ENCODE measurements at places on chromosomes 5 and 9. TPM values are rescaled to one million over a fixed set of nuclear protein-coding genes. Genes with fewer than 3 reads are reported as not detected.

DNA sequence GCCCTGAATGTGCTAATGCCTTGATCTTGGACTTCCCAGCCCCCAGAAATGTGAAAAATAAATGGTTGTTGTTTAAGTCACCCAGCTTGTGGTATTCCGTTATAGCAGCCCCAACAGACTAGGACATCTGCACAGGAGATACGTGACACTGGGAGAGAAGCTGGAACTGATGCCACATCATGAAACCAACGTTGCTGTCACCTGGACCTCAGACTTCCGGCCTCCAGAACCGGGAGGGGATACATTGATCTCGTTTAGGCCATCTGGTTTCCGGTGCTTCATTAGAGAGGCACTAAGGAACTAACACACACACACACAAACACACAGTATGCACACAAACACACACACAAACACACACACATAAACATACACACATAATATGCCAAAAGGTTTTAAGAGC, 75.0 kb upstream of the ICE1 start:
- DNase-seq, result no peak

GRCh38 chr5:132019857-132020555, 8.5 kb upstream of the ACSL6 start:
- DNase-seq, result no peak

GRCh38 chr9:115469841-115470240, 351.9 kb upstream of the TNC start:
- no peak for DNase-seq

DNA sequence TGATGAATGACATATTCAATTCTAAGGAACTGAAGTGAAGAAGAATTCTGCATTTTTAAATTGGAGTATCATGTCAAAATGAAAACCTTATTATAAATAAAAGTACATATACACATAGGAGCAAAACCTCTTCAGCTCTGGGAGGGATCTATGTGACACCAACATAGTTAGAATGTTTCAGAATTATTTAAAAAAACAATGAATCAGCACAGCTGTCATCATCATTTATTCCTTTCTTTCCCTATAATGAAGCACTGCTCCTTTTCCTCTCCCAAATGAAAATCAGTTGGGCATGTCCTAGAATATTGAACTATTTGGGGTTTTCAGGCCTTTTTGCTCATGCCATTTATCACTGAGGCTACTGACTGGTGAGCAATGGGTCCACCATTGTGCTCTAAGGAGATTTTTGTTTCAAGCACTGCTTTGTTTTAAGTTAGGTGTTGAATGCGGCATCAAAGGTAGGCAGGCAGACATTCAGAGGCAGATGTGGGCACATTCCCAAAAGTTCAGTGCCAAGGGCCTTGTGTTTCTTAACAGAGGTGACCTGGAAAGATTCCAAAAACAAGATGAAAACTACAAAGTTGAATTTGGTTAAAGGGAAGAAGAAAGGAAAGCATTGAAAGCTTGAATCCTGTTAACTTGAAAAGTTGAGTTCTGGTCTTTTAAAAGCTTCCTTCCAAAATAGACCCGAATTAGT, 126.4 kb upstream of the ADAMTSL1 start:
- DNase-seq, result peak; percentile 31

Gene IRX4
- total RNA-seq, result not detected

Gene SLCO6A1
- total RNA-seq, result not detected

DNA sequence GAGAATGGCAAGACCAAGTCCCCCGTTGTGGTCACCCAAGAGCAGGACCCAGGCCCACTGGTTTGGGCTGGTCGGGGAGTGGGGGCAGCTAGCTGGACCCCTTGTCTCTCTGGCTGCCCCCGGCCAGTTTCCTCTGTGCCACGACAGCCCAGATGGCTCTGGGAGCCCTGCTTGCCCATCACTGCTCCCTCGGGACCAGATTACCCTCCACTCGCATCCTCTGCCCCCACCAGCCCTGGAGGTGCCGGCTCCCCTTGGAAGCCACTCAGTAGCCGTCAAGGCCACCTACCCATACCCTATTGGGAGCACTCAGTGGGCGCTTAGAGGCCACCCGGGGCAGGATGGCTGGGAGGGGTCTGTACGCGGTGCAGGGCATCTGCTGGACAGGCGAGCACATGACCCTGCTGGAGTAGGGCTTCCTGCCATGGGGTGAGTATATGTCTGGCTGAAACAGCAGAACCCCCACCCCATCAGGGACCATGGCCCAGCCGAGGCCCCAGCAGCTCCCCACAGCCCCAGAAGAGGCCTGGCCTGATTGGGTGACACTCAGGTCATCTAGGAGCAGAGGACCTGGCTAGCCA, 70.0 kb downstream of the ZNF354C start:
- DNase-seq, result no peak

GRCh38 chr5:83076742-83077661, at the start of the genes TMEM167A and XRCC4:
Gene TMEM167A, minus strand, starts transcription at chr5:83077394. Its CDS starts 71 bp downstream, at chr5:83077323.
Gene XRCC4, plus strand, starts transcription at chr5:83077547. Its CDS starts 27,373 bp downstream, at chr5:83104920.
- peak; percentile 97 for DNase-seq

Gene SLC27A6
- 0.18 TPM for total RNA-seq

Gene SLC34A3
- total RNA-seq, result not detected

Gene GABRA1
- total RNA-seq, result not detected

- DNase-seq, result peak; percentile 77
These were observed at the start of gene ANXA1 for GRCh38 chr9:73151653-73152542. Gene ANXA1, plus strand, starts transcription at chr9:73151865. Its CDS starts 6,671 bp downstream, at chr9:73158536.

- peak; percentile 56 for DNase-seq
These were observed 483 bp downstream of the FBXL7 start for GRCh38 chr5:15500325-15501001.

Gene INSL6
- total RNA-seq, result not detected

DNA sequence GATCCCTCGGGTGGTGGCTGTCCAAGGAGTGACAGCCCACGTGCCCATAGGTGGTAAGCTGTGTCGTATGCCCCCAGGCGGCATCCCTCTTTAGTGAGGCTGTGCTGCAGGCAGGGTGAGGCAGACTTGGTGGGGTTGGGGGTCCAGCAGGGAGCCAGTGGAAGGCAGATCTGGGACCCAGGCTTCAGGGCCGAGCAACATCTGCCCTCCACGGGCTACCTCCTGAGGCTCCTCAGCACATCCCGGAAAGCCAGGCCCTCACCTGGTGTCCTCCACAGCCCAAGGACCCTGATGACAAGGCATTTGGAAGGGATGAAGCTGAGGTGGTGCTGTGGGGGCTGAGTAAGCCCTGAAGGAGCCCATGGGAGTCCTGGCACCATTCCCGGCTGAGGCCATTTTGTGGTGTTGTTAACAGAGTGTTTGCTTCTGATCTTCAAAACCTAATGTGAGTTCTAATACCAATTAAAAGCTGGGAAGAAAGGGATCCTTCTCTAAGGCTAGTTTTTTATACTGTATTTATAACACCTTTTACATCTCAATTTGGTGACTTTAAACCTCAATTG, 295.8 kb upstream of the IRX2 start:
- DNase-seq, result no peak

GRCh38 chr5:77356740-77357139, 135.4 kb downstream of the WDR41 start:
- DNase-seq, result no peak

DNA sequence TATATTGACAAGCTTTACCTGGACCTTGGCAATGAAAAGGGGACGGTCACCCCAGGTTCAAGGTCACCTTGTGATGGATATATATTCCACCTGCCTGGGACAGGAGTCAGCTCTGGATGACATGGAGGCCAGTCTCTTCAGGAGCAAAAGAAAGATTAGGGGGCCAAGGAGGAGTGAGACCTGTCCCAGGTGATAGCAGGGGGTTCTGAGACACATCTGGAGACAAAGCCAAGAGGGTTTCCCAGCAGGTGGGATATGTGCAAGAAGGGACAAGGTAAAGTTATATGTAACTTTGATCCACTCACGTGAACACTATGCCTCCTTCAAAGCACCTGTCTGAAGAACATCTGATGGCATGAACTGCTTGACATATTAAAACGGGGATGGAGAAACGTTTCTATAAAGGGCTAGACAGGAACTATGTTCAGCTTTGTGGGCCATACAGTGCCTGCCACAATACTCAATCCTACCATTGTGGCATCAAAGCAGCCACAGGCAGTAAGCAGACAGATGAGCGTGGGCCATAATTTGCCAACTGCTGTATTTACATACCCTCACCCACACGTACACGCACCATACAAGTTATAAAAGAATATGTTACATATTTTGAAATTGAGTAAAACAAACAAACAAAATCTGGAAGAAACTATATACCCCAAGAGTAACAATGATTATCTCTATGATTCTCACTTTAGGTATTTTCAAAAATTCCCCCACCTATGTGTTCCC, 62.9 kb upstream of the ZNF622 start:
- DNase-seq, result no peak

DNA sequence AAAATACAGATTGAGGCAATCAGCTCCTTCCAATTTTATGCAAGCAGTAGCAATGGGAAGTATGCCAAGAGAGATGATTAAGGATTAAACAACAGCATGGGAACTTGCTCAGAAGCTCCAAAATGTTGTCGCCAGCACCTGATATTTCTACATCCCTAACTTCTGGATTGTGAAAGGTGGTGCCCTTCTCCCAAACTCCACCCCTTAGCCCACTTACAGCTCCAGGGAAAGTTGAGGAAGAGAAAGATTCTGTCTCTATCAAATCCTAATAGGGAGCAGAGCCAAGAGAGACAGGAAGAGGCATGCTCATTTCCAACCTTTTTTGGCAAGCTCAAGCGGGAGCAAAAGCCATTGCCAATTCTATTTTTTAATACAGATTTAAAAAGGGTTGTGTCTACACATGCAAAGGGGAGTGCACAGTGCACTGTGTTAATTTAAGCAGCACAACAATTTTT, 92.4 kb upstream of the NR3C1 start:
- peak; percentile 73 for DNase-seq

Gene RLN2
- 0.48 TPM for total RNA-seq

DNA sequence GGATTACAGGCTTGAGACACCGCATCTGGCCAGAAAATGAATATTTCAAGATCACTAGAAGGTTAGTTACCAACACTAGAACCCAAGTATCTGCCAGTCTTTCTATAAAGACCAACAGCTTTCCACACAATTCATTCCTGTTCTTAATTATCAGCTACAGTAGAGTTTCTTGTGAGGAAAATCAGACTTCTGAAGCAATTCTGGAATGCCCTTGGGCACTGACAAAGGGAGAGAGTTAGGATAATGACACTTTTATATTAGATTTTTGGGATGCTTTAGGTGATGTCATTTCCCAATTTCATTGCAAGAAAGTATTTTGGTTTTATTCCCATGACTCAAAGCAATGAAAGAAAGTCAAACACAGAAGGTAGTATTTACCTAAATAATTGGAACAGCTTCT, 497.0 kb upstream of the TUSC1 start:
- DNase-seq, result no peak

Gene DNAJB5
- 12.8 TPM for total RNA-seq

- DNase-seq, result no peak
These were observed 81.9 kb downstream of the TNC start for GRCh38 chr9:115035841-115036612.

DNA sequence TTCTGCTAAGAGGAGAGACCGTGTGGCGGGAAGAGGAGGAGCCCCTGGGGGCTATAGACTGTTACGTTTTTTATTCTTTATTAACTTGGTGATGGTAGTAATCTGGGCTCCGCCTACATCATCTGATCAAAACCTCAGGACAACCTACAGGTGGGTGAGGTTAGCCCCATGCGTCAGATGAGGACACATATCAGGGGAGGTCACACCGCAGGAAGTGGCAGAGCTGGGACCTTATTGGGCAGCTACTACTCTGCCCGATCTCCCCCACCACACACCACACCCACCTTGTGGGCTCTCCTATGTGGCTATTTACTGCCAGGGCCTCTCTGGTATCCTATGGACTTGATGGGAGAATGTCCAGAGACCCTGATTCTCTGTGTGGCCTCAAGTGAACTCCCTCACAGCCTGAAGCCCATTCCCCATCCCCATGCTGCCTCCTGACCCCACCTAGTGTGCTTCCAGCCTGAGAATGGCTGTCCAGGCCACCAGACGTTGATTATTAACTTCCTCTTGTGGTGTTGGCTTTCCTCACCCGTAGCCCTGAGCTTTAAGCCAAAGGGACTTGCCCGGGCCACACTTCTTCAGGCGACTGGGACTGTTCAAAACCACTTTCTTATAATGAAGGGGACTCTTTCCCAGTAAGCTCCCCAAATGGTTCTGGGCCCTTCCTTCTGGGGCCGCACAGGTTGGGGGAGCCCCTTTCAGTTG, 8.2 kb downstream of the UNC5A start:
- DNase-seq, result no peak

DNA sequence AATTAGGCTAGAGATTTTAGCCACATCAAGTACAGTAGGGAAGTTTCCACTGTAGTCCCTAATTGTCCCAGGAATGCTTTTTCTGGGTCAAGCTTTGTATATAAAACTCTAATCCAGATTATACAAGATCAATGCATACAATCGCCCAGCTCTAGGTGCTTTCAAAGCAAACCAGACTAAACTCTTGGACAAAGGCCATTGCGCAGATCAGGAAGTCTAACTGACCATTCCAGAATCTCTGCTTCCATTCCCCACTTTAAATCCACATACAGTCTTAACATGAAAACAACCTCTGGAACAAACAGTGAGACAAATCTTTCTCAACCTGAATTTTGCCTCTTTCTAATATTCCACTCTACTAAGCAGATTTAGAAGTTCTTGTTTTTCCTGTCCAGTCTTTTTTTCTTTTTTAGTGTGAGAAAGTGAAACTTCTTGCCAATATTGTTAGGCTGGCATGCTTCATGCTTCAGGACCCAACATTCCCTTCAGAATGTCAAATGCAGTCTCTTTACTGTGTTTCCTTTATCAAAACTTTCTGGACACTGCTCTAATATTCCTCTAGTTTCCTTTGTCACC, 76.1 kb downstream of the ITGA1 start:
- DNase-seq, result peak; percentile 58

Gene KIF24
- 4.5 TPM for total RNA-seq

GRCh38 chr5:112323166-112323565, 95.9 kb downstream of the EPB41L4A start:
- DNase-seq, result no peak

Gene HRCT1
- total RNA-seq, result 5.2 TPM

GRCh38 chr5:80033513-80033912, 1.6 kb upstream of the THBS4 start:
- DNase-seq, result no peak

DNA sequence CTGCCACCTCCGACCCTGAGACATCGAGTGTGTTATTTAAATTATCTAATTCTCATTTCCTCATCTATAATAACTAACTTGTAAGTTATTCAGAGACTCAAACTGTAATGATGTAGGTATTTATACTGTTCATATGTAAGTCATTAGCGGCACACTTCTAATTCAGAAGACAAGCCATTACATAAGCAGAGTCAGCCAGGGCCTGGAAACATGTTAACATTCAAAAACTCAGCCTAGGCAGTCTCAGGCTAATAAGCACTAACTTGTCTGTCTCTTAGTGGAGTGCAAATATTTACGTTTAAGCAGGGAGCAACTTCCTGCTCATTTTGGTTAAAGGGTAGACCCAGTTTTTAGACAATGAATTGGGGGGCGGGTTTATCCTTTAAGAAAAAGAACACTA, 598.4 kb downstream of the ACTL7B start:
- DNase-seq, result no peak
